ENCODE measurements at places on chromosomes 3 and 15. TPM values are rescaled to one million over a fixed set of nuclear protein-coding genes. Genes with fewer than 3 reads are reported as not detected.
A peak's percentile ranks its signal among the peaks of the same experiment; 100 is the strongest.

Gene LMLN
- total RNA-seq: 16.9 TPM

Gene ACKR2
- total RNA-seq: 0.55 TPM

DNA sequence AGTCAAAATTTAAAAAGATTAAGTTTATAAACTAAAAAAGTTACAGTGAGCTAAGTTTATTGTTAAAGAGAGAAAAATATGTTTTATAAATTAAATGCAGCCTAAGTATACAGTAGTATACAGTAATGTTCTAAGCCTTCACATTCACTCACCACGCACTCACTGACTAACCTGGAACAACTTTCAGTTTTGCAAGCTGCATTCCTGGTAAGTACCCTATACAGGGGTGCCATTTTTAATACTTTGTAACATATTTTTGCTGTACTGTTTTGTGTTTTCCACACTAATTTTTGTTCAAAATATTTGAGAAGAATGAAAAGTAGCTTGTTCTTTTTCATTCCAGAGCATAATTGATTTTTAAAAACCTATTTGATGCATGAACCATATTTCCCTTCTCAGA lies 524.9 kb downstream of the RBMS3 start:
- no peaks in the 10 kb centered on the region for H3K4me1 ChIP-seq
- no peak overlapping the region for H3K4me3 ChIP-seq
- no peaks in the 10 kb centered on the region for H3K27me3 ChIP-seq
- H3K27ac ChIP-seq: no peak overlapping the region
- H3K36me3 ChIP-seq: no peaks in the 10 kb centered on the region

GRCh38 chr3:81003008-81003645 lies 758.3 kb downstream of the GBE1 start:
- no peaks in the 10 kb centered on the region for H3K4me1 ChIP-seq
- DNase-seq: no peak
- H3K36me3 ChIP-seq: no peaks in the 10 kb centered on the region
- no peak overlapping the region for H3K27ac ChIP-seq
- no peaks in the 10 kb centered on the region for H3K27me3 ChIP-seq

Gene IQCH
- total RNA-seq: 5.8 TPM

GRCh38 chr15:62833646-62834045 lies 208.9 kb upstream of the TPM1 start:
- no peaks in the 10 kb centered on the region for H3K4me1 ChIP-seq
- H3K36me3 ChIP-seq: no peaks in the 10 kb centered on the region
- no peak overlapping the region for H3K27ac ChIP-seq
- no peak overlapping the region for H3K4me3 ChIP-seq
- no peak for DNase-seq

Gene ALDH1L1
- total RNA-seq: 57.3 TPM

- H3K27ac ChIP-seq: peak overlapping the region; percentile 56
- no peaks in the 10 kb centered on the region for H3K36me3 ChIP-seq
- peak; percentile 56 for DNase-seq
- no peaks in the 10 kb centered on the region for H3K27me3 ChIP-seq
- no peak overlapping the region for H3K4me3 ChIP-seq
- H3K4me1 ChIP-seq: no peaks in the 10 kb centered on the region
Measured at GRCh38 chr15:60751985-60752952, 273.3 kb upstream of the ICE2 start.

- H3K27ac ChIP-seq: no peak overlapping the region
- no peak overlapping the region for H3K4me3 ChIP-seq
- H3K27me3 ChIP-seq: no peaks in the 10 kb centered on the region
- DNase-seq: no peak
Measured at GRCh38 chr3:187793618-187794017, 48.4 kb upstream of the BCL6 start.

- no peaks in the 10 kb centered on the region for H3K4me1 ChIP-seq
- H3K27ac ChIP-seq: no peak overlapping the region
- no peak for DNase-seq
- H3K27me3 ChIP-seq: no peaks in the 10 kb centered on the region
- no peak overlapping the region for H3K4me3 ChIP-seq
Measured at GRCh38 chr15:63163217-63163616, 5.9 kb upstream of the RPS27L start.

DNA sequence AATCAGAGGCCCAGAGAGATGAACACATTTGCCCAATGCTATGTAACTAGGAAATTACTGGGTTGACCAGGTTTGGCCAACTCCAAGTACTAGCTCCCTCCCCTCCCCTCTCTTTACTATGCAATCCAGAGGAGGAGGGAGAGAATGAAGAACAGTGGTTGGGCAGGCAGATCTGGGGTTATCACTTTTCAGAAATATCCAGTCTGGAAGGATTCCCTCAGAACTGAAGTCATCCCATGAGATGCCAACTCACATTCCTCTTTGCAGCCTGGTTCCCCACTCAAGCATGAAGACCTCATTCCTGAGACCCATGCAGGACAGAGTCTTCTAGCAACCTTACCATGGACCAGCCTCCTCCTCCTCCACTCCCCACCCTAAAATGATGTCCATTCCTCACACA lies 201.1 kb downstream of the TLE3 start:
- H3K4me3 ChIP-seq: no peak overlapping the region
- H3K27me3 ChIP-seq: no peaks in the 10 kb centered on the region
- DNase-seq: no peak
- no peaks in the 10 kb centered on the region for H3K36me3 ChIP-seq
- no peak overlapping the region for H3K27ac ChIP-seq

DNA sequence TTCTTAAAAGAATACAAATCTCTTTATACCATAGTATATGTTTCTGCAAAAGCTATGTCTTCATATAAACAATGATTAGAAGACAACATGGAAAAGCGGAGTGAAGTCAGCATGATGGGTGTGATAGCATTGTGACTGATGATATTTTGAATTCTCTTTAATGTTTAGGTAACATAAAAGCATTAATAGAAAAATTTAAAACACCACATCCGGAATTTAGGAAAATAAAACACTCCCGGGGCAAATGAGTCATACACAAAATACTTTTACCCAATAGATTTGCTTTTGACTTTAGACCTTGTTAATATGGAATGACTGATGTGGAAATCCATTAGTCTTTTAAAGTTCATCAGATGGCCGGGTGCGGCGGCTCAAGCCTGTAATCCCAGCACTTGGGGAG lies 134.7 kb downstream of the P3H2 start:
- no peak overlapping the region for H3K27ac ChIP-seq
- no peak overlapping the region for H3K4me3 ChIP-seq
- H3K4me1 ChIP-seq: peaks cover 4% of the 10 kb centered on the region
- H3K27me3 ChIP-seq: no peaks in the 10 kb centered on the region
- no peak for DNase-seq
- H3K36me3 ChIP-seq: no peaks in the 10 kb centered on the region

- peak; percentile 39 for DNase-seq
- H3K4me1 ChIP-seq: no peaks in the 10 kb centered on the region
- peak overlapping the region; percentile 93 for H3K4me3 ChIP-seq
- H3K27me3 ChIP-seq: no peaks in the 10 kb centered on the region
Measured at GRCh38 chr15:55289011-55289745, 435 bp downstream of the RAB27A start.

GRCh38 chr3:124986192-124987143 lies 51.9 kb upstream of the MUC13 start:
- no peaks in the 10 kb centered on the region for H3K36me3 ChIP-seq
- no peaks in the 10 kb centered on the region for H3K4me1 ChIP-seq
- DNase-seq: peak; percentile 47
- no peaks in the 10 kb centered on the region for H3K27me3 ChIP-seq
- peak overlapping the region; percentile 65 for H3K27ac ChIP-seq

- no peak overlapping the region for H3K27ac ChIP-seq
- no peaks in the 10 kb centered on the region for H3K27me3 ChIP-seq
- no peaks in the 10 kb centered on the region for H3K4me1 ChIP-seq
- DNase-seq: no peak
- H3K4me3 ChIP-seq: no peak overlapping the region
Measured at GRCh38 chr15:50883903-50884302, 24.6 kb upstream of the AP4E1 start.

Gene A4GNT
- not detected for total RNA-seq

GRCh38 chr15:89665449-89666181 lies 10.3 kb upstream of the KIF7 start:
- DNase-seq: peak; percentile 18
- no peaks in the 10 kb centered on the region for H3K4me1 ChIP-seq
- H3K27ac ChIP-seq: peak overlapping the region; percentile 53
- no peaks in the 10 kb centered on the region for H3K36me3 ChIP-seq

Gene COL8A1
- 8.0 TPM for total RNA-seq

Gene CHMP2B
- total RNA-seq: 36.4 TPM

DNA sequence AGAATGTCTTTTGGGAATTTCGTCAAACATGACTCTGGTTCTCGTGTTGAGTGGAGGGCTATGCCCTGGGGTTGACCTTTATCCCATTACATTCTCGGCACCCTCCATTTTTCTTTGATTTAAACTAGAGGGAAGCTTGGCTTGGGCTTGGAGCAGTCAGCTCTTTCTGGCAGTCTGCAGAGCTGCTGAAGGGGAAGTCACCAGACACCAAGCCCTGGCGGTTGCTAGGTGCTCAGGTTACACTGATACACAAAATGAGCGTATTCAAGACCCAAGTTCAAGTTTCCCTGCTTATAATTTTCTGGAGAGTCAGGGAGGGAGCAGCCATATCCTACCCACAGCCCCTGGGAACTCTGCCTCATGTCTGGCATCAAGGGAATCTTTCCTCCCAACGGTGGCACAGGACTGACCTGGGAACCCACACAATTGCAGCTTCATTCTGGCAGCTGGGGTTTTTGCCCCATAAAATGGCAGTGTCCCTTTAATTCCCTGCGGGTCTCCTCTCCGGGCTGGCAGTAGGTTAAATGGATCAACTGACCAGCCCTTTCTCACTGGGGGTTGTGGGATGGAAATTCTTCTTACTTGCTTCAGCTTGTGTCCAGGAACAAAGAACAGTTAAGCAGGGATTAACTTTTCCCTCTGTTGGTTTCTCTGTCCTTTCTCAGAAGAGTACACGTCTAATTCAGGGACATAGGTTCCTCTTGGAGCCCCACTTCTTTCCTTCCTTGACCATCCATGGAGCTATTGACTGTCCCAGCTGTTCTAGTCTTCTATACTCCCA lies 110.0 kb upstream of the DLG1 start:
- H3K27me3 ChIP-seq: no peaks in the 10 kb centered on the region
- no peak for DNase-seq
- no peak overlapping the region for H3K4me3 ChIP-seq
- no peaks in the 10 kb centered on the region for H3K4me1 ChIP-seq
- no peak overlapping the region for H3K27ac ChIP-seq

Gene ZNF609
- 45.7 TPM for total RNA-seq

DNA sequence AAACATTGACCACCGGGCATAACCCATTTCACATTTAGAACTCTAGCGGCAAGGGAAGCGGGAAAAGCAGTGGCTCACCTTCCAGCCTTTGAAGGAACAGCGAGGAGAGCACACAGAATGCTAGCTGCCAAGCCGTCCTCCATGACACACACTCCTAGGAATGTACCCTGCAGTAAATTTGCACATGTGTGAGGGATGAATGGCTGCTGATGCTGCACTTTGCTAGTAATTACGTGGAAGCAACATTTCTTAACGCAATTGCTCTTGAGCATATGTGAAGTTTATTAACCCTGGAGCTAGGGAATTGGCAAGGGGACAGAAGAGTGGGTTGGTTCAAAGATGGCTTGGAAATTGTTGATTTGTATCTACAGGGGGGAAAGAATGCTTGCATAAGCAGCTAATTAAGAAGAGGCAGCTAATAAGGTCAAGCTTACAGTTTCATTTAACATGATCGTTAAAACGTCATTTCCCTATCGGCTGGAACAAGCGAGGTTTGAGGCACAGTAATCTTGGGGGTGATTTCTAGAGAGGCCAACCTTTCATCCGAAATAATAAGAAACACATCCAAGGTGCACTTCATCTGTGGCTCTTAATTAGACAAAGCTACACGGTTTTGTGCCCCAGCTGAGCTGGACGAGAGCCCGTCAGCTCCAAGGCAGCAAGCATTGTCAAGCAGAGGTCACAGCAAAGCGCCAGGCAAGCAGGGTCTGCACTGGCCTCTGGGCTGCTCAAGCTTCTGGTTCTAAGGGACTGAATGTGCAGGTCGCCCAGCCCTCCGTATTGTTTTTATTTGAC lies 123.4 kb downstream of the CHSY1 start:
- peak overlapping the region; percentile 67 for H3K27ac ChIP-seq
- no peaks in the 10 kb centered on the region for H3K4me1 ChIP-seq
- DNase-seq: no peak
- H3K36me3 ChIP-seq: no peaks in the 10 kb centered on the region

DNA sequence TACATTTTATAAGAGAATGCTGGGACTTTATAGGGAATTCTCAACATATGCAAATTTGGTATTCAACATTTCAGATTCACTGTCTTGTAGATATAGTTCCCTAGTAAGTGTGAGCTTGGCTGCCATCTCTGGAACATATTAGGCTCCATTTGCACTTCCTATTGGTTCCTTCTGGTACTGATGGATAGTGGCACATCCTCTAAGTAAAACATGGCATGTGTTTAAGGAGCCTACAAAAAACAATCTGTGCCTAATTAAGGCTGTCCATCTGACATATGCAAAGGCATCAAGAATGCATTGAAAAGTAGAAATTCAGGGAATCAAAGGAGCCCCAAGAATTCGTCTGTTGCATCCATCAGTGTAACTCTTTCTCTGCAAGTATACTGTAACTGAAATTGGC lies 344.1 kb downstream of the UNC13C start:
- H3K4me1 ChIP-seq: no peaks in the 10 kb centered on the region
- H3K4me3 ChIP-seq: no peak overlapping the region
- no peak for DNase-seq
- no peak overlapping the region for H3K27ac ChIP-seq

DNA sequence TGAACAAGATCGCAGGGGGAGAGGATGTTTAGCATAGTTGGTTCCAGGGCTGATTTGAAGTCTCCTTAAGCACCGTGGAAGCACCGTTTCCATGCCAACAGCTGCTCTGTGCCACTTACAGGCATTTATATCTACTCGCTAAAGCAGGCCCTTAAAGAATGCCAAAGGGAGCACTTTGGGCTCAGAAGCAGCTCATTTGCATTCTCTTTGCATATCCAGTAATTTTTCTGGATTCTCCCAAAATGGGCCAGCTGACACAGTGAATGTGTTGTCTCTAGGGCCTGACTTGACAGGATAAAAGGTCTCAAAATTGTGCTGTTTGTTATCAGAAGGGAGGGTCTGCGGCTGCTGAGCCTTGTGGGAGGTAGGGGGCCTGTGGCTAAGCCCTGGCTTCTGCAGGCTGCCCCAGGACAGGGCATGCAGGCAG lies 138.6 kb downstream of the FBLN2 start:
- no peaks in the 10 kb centered on the region for H3K27me3 ChIP-seq
- H3K36me3 ChIP-seq: no peaks in the 10 kb centered on the region
- no peak for DNase-seq
- H3K27ac ChIP-seq: no peak overlapping the region
- no peak overlapping the region for H3K4me3 ChIP-seq

GRCh38 chr3:140143367-140144069 lies 208.5 kb downstream of the CLSTN2 start:
- no peak overlapping the region for H3K27ac ChIP-seq
- no peaks in the 10 kb centered on the region for H3K36me3 ChIP-seq
- no peak for DNase-seq
- H3K4me3 ChIP-seq: no peak overlapping the region
- no peaks in the 10 kb centered on the region for H3K4me1 ChIP-seq
- H3K27me3 ChIP-seq: no peaks in the 10 kb centered on the region

Gene PLOD2
- total RNA-seq: 14.6 TPM

DNA sequence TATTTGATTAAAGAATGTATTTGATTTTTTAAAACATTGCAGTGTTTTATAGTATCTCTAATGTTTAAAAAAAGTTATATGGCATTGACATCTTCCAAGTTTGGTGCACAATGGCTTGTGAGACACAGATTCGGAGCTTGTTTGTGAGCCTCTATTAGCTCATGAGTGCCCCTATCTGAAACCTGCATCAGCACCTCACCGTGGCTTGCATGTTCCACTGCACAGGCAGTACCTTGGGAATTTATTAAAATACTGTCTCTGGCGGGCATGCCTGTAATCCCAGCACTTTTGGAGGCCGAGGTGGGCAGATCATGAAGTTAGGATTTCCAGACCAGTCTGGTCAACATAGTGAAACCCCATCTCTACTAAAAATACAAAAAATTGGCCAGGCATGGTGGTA lies 6.8 kb upstream of the RTP2 start:
- H3K4me1 ChIP-seq: no peaks in the 10 kb centered on the region
- no peaks in the 10 kb centered on the region for H3K36me3 ChIP-seq
- H3K4me3 ChIP-seq: no peak overlapping the region

Gene VIPR1
- 98.5 TPM for total RNA-seq

Measured in prostate gland (tissue), 2 donors.